ENCODE measurements at places on chromosomes 5 and 9.

GRCh38 chr9:9215050-9215449 lies 1397.8 kb downstream of the PTPRD start:
- DNase-seq = no peak

DNA sequence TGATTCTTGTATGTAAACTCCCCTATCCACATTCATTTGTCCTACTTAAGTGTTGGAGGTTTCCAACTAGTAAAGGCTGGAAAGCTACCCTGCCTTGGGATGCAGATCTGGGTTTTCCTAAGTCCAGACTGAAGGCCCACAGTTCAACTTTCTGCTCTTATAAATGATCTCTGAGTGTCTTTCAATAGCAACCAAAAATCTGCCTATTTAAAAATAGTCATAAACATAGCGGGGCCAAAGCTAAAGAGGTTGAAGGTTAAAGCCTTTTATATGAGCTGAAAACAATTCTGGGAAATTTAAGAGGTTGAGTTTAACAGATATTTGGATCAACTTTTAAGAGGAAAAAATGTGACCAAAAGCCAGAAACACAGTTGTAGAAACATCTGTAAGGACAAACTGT lies 87.2 kb downstream of the NTRK2 start:
- DNase-seq = no peak

GRCh38 chr9:38431116-38431515 lies 6.9 kb upstream of the IGFBPL1 start:
- no peak for DNase-seq

DNA sequence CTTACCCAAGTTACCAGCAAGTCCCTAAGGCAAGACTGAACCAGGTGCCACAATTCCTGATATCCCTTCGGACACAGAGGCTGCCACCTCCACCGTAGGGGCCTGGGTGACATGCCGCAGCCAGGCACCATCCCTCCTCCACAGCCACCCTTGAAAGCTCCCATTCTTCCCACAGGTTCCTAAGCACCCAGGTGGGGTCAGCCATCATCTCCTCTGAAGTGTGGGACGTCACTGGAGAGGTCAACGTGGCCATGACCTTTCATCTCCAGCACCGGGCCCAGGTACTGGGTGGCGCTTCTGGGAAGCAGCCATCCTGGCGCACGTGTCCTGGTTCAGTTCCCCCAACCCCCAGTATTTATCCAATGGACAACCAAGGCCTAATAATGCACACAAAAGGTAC lies 8.2 kb downstream of the ADGRD2 start:
- no peak for DNase-seq

DNA sequence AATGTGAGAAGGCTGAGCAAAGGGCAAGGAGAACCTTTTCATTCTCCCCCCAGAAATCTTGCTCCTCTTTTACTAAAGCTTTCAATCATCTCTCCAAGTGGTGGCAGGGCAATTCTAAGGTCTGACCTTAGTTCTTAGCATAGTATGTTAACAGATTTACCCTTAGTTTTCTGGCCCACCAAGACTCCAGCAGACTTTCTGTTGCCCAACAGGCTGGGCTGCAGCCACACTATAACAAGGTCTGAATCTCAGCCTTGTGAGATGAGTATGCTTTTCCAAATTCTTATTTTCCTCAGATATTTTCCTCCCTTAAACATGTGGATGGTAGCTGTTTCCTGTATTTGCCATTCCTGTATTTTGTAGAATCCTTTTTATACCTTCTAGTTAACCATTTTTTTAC lies 69.5 kb downstream of the NIPBL start:
- DNase-seq = no peak

GRCh38 chr9:123475407-123475806 lies 119.4 kb downstream of the CRB2 start:
- no peak for DNase-seq

- no peak for DNase-seq
Measured at GRCh38 chr9:107020040-107020530, 157.1 kb downstream of the ZNF462 start.

DNA sequence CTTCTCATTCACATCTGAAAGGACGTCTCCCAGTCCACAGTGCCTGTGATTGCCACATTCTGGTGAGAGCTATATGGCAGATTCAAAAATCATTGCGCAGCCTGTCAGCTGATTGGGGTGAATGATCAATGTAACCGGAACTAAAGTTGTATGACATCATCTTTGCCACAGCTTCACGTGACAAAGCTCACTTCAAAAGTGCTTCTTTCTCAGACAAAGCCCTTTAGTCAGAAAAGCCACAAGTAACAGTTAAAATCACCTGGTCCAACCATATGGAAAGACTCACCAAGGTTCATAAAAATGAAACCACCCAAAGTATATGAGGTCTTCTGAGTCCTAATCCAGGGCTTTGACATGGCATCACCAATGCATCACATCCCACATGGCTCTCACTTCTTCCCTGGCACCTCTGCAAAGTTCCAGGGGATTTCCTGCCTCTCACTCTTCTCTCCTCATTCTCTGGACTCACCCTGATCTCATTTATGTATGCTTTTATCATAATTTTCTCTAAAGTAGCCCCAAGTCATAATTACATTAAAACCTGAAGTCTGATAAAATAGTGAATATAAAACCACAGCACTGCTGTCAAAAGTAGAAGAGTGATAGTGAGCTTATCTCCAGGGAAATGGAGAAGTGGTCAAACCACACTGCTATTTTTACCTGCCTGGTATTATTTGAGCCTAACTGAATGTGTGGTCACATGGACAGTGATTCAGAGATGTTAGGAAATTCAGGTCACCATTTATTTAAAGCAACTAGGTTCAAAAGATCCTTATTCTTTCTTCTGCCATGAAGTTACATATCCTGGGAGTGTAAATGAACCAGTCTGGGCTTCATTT lies 193.1 kb upstream of the PTGER4 start:
- peak; percentile 97 for DNase-seq

GRCh38 chr9:35569206-35569605 lies 35.9 kb upstream of the TESK1 start:
- peak; percentile 30 for DNase-seq

DNA sequence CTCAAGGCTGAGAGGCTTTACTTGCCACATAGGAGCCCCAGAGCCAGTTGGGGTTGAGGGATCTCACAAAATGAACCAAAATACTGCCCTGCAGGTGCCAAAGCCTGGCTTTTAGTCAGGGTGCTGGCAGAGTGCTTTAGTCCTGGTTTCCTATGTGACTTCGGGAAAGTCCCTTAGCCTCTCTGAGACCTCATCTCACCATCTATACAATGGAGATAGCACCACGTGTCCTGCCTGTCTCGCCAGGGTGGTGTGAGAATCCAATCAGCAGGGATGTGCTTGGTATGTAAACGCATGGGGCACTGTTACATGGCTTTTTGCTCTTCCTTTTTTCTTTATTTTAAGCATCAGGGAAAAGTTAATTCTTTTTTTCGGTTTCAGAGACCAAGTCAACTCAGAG lies 68.3 kb downstream of the SHB start:
- DNase-seq = no peak

DNA sequence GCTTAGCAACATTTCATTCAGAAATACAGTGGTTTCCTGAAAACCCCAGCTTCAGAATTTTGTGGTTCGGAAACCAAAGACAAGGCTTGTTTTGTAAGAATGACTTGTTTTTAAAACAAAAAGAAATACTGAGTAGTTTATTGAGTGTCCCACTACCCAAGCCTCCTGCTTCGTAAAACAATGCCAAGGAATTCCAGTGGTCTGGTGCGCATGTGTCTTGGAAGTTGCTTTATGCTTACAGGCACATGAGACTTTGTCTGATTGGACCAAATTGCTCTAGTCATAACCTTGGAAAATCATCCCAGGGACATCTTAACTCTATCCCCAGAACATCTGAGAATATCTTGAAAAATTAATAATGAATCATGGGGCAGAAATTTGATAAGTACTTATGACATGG lies 77.1 kb upstream of the FST start:
- no peak for DNase-seq

DNA sequence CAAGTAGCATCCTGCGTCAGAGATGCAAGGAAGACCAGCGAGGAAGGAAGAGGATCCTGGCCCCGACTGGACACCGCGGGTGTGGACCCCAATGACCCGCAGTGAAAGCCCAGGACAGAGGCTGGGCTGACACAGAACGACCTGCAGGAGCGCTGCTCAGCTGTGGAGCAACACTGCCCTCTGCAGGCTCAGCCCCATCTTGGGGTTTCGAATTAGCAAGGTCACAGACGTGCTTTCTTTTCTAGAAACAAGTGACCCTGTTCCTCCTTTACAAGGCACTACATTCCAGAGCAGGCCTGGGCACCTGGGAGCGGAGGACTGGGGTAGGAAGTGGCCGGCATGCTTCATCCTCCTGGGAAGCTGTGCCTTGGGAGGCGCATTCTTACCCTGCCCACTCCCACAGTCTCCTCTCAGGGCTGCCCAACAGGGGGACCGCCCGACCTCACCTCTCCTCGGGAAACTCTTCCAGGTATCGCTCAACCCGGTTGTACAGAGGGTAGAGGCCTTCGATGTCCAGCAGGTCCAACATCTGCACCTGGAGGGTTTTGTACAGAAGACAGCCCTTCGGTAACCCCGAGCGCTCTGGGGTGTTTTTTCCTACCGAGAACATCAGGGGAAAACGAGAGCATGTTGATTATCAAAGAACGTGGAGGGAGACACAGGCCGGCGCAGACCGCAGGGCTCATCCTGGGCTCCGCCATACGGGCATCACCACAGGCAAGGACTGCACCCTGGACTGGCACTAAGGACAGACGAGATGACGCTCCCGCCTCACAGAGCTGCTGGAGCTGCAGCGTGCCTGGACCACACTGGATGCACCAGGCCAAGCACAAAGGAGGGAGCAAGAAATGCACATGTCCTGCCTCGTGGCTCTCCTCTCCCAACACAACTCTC lies 35.0 kb downstream of the IPPK start:
- peak; percentile 54 for DNase-seq

- DNase-seq = no peak
Measured at GRCh38 chr9:123408313-123409262, 52.6 kb downstream of the CRB2 start.

- DNase-seq = no peak
Measured at GRCh38 chr9:110967196-110967595, 71.1 kb downstream of the LPAR1 start.

DNA sequence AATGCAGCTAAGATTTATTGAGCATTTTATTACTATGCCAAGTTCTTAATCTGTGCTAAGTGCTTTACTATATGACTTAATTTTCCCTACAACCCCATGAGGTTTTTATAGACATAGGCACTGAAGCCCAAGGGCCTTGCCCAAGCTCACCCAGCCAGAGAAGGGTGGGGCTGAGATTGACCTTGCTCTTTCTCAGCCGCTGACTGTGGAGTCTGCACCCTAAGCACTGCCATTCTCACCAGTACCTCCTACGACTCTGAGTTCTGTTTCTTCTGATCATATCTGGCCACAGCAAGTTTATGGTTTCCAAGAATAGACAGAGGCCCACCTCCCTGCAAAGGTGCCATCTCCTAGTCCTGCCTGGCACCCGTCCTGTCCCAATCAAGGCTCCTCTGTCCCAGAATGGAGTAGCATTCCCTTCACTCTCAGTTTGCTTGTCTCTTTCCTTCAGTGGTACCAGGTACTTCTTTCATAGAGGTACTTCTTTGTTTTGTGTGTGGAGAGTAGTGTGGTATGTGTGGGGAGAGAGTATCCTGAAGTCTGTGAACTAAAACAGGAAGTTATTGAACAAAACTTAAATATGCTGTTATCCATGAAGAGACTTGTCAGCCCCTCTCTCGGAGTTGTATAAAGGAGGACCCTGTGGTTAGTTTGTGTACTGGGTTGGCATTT lies 42.6 kb downstream of the CSF1R start:
- DNase-seq = no peak

- DNase-seq = no peak
Measured at GRCh38 chr5:169534311-169534880, 49.2 kb upstream of the SPDL1 start.

DNA sequence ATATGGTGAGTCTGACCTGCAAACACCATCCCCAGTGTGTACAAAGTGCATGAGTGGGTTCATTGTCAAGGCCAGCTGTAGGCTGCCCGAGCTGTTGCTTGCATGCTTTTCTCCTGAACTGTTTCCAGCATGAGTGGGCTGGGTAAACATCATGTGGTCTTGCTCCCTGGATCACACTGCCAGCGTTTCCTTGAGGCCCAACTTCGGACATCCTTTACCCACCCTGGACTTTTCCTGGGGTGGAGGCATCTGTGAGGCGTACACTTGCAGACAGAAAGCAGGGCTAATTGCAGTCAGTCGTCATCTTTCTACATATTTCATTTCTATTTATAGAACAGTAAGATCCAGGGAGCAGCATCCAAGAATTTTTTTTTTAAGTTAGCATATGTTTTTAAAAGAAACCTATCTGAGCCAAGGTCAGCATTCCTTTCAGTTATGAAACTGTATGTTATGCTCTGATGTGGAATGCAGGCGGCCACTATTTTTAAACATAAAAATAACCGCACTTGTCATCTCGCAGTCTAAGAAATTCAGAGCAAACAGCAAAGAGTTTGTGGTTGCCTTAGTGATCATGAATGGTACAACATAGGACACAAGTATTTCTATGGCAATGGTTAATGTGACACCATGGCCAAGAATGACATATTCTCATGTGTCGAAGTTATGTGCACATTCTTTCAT lies 106.5 kb upstream of the DMRT1 start:
- DNase-seq = no peak

DNA sequence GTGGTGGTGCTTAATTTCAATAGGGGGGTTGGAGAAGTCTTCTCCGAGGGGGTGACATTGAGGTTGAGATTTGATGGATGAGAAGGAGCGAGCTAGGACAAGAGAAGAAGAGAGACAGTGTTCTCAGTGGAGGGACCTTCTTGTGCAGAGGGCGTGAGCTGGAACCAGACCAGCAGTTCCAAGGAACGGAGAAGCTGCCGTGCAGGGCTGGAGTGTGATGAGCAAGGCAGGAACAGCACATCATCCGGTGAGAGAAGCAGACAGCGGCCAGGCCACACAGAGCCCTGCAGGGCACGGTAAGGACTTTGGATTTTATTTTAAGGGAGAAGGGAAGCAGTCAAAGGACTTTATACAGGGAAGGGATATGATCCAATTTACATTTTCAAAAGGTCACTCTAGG lies 206.9 kb downstream of the MELK start:
- DNase-seq = no peak

- no peak for DNase-seq
Measured at GRCh38 chr5:2111569-2112105, 228.9 kb upstream of the IRX4 start.

GRCh38 chr9:137657606-137658005 lies 38.8 kb downstream of the EHMT1 start:
- no peak for DNase-seq

DNA sequence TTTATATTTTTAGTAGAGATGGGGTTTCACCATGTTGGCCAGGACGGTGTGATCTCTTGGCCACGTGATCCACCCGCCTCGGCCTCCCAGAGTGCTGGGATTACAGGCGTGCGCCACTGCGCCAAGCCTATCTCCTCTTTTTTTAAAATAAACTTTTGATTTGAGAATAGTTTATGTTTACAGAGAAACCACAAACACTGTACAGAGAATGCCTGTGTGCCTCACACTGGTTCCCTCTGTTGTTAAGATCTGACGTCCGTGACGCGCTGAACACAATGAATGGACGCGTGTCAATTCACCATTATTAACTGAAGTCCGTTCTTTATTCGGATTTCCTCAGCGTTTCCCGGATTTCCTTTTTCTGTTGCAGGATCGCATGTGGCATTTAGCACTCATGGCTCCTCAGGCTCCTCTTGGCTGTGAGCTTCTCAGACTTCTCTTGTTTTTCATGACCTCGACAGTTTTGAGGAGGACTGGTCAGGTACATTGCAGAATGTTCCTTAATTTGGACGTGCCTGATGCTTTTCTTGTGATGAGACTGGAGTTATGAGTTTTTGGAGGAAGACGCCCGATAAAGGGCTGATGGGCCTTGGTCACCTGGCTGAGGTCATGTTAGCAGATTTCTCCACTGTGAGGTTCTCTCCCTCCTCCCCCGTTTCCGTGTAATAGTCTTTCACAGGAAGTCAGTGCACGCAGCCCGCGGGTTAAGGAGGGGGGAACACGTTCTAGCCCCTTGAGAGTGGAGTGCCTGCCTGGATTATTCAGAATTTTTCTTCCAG lies 69.6 kb downstream of the ANKRD33B start:
- no peak for DNase-seq
